ENCODE measurements at places on chromosomes 4 and X.

DNA sequence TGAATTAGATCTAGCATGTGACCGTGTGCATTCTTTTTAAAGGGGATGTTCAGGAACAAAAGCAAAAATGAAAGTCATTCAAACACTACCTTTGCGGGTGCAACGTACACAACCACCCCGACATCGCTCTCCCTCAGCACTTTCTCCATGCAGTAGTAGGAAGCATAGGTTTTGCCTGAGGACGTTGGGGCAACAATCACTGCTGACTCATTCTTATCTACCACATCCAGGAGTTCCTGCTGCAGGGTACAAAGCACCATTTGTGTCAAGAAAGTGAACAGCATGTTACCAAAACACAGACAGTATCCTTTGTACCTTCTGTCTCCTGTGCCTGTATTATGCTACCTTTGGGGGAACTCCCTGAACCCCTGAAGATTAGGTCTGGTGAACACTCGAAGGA, 58.6 kb downstream of the DDX60L start:
- DNase-seq, result peak; percentile 93

GRCh38 chrX:143632625-143633410, 3.1 kb downstream of the SLITRK4 start:
- DNase-seq, result no peak

- DNase-seq, result no peak
Observed at GRCh38 chr4:26884026-26884425, 23.4 kb downstream of the STIM2 start.

DNA sequence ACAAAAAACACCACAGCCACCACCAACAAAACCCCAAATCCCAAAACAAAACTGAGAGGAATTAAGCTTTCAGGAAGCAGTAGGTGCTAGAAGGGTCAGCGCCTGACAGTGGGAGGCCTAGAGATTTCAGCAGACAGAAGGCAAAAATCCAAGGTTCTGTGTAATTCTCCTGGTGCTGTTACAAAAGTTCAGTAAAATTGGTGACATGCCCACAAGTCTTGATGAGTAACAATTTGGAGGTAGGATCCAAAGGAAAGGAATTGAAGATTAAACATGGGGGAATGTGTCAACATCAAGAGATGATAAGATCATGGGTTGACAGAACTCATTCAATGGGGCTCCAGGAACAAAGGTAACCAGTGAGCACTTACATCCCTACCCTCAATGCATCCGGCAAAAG, 653.8 kb upstream of the CPEB2 start:
- no peak for DNase-seq

GRCh38 chr4:115781528-115782146, 668.2 kb upstream of the NDST4 start:
- no peak for DNase-seq

- peak; percentile 71 for DNase-seq
Observed at GRCh38 chrX:10014462-10015354, 47.5 kb downstream of the CLDN34 start.

DNA sequence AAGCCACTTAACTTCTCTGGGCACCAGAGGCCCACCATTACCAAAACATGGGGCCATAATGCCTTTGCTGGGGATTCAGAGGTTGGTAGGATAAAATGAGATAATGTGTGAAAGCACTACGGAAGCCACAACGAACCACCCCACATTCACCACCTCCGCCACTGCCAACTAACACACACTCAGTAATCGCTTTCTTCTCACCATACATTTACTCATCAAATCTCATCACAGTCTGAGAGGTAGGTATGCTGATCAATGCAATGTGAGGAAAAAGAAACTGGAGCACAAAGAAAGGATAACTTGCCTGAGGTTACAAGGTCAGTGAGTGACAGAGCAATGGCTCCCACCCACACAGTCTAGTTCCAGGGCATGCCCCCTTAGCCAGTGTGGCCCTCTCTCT, 257.3 kb downstream of the NR3C2 start:
- no peak for DNase-seq

DNA sequence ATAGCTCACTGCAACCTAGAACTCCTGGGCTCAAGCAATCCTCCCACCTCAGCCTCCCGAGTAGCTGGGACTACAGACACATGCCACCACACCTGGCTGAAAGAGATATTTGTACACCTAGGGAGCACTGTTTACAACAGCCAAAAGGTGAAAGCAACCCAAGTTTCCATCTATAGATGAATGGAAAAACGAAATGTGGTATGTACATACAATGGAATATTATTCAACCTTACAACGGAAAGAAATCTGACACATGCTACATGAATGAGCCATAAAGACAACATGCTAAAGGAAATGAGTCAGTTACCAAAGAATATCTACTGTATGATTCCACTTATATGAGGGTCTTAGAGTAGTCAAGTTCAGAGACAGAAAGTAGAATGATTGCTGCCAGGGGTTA, 52.2 kb downstream of the ABCG2 start:
- DNase-seq, result no peak

DNA sequence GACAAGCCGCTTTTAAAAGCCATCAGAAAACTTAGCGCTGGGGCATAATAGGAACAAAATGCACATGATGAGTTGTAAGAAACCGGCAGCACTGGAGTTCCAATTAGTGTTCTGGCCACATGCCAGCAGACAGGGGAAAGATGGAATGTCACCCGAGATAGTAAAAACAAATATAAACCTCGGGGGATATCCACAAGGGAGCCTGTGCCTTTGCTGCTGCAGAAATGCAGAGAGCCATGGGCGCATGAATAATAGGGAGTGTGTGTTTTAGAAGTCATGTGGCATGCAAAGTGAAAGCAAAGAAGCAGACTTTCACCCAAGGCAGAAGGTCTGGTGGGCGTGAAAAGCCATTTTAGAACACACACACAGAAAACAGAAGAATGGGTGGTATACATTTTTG, 19.1 kb downstream of the GPRASP3 start:
- no peak for DNase-seq

DNA sequence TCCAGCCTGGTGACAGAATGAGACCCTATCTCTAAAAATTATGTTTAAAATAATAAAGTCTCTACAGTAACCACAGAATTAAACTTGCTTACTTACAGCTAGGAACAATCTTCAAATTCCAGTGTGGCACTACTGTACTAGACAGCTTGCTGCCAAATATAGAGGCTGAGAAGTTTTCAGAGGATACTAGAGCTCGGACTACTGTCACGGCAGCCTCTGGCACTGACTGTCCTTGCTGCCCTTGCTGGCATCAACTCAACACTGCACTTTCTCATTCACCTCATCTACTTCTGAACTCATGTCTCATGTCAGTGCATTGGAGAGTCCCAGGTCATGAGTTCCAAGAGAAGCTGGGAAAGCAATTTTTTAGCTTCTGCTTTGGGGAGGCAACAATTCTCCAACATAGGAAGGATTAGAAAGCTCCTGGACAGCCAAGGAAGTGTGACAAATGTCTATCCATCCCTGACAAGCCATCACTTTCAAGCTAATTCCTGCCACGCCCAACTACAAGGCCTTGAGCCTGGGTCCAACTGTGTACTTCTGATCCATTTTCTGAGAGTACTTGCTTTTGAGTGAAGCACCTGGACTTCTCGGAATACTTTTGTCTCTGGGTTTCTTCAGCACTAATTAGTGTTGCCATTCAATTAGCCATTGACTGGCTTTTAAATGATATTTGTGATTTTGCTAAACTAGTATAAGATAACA, 98.6 kb upstream of the NR3C2 start:
- no peak for DNase-seq

- DNase-seq, result no peak
Observed at GRCh38 chr4:80646061-80646460, 310.5 kb downstream of the CFAP299 start.

DNA sequence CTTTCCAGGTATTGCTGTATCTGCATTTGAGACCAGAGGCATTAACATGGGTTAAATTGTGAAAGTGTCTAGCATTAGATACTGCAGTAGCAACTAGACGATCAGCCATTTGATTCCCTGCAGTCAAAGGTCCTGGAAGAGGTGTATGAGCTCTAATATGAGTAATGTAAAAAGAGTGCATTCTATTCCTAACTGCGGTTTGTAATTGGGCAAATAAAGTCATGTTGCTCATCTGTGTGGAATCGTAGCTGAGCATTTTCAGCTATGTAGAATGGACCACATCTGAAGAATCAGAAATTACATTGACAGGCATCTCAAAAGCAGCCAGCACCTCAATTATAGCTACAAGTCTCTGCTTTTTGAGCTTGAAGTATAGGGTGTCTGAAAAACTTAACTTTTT, 157.6 kb downstream of the ZNF518B start:
- no peak for DNase-seq

DNA sequence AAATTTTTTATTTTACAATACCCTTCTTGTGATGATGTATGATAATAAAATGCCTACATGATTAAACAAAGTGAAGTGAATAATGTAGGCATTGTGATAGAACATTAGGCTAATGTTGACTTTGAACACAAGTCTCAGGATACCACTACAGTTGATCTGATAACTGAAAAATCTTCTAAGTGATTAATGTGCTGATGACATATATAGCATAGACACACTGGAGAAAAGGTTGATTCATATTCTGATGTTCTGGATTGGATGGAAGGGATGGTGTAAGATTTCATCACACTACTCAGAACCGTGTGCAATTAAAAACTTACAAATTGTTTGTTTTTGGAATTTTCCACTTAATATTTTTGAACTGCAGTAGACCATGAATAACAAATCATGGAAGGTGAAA, 738.5 kb downstream of the TECRL start:
- DNase-seq, result no peak

DNA sequence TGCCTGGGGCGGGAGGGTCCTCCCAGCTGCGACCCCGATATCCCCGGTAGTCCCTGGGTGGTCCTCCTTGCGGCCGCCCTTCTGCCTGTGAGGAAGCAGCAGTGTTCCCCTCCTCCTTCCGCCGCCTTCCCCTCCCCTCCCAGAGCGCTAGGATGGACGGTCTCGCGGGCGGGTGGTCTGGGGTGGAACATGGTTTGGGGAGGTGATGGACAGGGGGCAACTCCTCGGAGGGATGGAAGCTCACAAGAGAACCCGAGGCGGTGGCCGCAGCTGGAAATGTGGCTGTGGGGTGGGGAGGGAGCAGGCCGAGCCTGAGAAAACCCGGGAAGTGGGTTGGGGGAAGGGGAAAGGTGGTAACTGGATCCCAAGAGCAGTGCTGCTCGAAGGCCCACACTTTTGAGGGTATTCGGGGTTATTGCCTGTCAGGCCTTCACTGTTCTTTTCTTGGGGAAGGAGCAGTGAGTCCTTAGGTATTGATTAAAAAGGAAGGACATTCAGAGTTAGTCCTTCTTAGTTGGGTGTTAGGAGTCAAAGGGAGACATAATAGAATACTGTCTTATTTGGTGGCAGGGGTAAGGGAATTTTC, 581 bp downstream of the UBE2K start:
- peak; percentile 33 for DNase-seq

GRCh38 chrX:134737061-134737460, 78.8 kb upstream of the PLAC1 start:
- no peak for DNase-seq

DNA sequence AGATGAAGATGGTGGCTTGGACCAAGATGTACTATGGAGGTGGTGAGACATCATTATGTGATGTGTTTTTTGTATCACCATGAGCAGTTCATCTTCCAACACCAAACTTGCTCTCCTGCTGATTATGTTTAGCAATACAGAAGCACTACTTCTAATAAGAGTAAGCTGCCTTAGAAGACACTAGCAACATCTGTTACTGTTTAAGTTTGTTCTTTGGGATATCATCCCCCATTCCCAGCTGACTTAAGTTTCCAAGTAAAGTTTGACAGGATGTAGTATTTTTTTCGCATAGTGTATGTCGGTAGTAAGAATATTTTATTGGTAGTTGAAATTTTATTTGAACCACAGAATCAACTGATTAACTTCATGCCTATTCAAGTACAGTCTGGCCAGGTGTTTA, 123.5 kb upstream of the BMPR1B start:
- DNase-seq, result no peak

- DNase-seq, result peak; percentile 63
Observed at GRCh38 chr4:145938618-145939440, at the start of gene ZNF827. TSS of gene ZNF827 (minus strand) at chr4:145938823. CDS start at chr4:145938407, 416 bp downstream.

GRCh38 chr4:82036181-82036580, 337.6 kb downstream of the HNRNPD start:
- no peak for DNase-seq

GRCh38 chr4:155954939-155955338, 1.3 kb upstream of the CTSO start:
- no peak for DNase-seq

GRCh38 chr4:149723065-149723464, 92.6 kb downstream of the IQCM start:
- DNase-seq, result no peak

DNA sequence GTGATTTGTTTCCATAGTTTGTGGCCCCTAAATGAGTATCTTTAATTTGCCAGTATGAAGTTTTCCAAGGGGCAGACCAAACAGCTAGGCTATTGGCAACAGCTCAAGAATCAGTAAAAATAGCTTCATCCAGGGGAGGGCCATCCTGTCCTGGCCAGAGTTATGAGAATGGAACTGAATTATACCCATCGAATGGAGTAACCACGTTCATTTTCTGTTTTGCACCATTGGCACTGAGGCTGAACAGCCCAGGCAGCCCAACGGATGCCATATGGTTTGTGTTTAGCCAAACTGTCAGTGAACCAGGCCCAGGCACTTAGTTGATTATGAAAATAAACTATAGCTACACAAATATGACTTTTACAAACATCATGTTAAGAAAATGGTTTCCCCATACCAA, 17.7 kb upstream of the ASB5 start:
- DNase-seq, result no peak

DNA sequence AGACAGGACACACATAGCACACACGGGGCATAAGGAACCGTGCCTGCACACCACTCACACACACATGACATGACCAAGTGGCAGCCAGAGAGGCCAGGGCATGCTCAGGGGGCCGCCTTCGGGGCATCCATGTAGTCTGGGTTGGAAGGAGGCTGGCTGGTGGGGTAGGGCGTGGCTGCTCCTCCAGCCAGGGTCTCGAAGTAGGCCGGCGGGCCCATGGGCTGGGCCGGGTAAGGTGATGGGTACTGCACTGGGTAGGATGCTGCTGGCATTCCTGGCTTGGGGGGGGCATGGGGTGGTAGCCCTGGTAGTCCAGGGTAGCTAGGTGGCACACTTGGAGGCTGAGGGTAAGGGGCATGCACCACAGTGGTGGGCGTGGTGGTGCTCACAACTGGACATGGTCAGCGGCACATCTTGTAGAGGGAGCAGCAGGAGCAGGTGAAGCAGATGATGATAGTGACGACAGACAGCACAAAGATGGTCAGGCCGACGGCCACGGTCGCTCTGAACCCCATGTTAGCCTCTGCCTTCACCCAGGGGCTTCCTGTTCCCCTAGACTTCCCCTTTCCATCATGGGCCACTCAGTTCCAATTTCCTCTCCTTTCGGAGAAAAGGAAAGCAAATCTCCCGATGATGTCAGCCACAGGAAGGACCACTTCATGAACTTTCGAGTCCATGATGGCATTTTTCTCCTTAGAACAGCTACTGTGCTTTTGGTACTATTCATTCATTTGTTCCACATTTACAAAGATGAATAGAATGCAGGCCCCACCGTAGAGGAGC, 10.9 kb upstream of the DDX3X start:
- no peak for DNase-seq

DNA sequence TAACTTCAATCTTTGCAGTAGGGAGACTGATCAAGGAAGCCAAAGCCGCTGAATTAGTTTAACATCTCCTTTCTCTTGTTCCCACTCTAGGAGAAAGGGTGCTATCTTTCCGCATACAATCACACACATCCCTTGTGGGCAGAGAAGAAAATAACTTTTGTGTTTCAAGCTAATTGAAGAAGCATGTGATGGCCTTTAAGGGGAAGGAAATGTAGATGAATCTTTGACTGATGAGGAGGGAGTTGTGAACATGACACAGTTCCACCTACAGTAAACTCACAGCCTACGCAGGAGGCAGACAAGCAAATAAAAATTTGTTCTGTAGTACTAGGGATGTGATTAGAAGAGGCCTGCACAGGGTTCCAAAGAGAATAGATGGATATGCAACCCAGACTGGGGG, 14.7 kb upstream of the SPATA4 start:
- peak; percentile 88 for DNase-seq
